Left ventricle myocardium inferior (tissue), 1 donor: ENCODE measurements at places on chromosomes 2 and 18.

DNA sequence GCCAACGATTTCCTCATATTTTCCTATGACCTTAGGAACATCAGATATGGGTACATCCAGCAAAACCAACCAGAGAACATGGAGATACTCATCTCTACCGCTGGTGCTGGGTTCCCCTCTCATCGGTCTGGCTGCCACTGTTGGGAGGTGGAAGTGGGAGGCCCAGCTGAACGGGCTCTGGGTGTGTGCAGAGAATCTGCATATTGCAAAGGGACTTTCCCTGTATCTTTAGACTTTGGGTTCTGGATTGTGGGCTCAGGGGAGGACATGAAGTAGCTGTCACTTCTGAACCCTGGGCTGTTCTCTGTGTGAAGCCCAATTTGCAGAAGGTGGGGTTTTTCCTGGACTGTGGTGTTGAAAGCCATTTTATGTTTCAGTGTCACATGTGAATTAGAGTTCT lies 30.0 kb downstream of the RAPGEF4 start:
- no peak for DNase-seq
- no peaks in the 10 kb centered on the region for H3K27me3 ChIP-seq
- no peak overlapping the region for H3K27ac ChIP-seq
- no peaks in the 10 kb centered on the region for H3K36me3 ChIP-seq
- no peaks in the 10 kb centered on the region for H3K4me1 ChIP-seq

DNA sequence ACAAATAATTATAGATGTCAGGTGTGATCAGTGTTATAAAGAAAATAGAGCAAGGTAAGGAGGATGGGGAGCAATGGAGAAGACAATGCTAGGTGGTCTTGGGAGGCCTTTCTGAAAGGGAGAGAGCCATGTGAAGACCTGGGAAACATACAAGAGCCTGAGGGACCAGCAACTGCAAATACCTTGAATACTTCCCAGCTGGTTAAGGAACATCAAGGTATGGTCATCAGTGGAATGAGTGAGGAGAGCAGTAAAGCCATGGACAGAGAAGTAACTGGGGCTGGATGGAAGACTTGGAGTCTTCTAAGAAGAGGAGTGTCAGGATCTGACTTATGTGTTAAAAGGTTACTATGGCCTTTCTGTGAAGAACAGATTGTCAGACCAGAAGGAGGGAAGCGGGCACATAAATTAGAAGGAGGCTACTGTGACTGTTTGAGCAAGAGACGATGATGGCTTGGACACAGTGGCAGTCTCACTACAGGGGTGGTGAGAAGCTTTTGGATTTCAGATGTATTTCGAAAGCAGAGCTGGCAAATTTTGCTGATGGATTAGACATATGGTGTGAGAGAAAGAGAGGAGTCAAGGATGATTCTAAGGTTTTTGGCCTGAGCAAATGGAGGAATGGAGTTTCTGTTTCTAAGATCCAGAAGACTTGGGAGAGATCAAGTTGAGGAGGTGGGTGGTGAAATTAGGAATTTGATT lies 22.8 kb upstream of the EXOC6B start:
- H3K27me3 ChIP-seq = peaks cover 21% of the 10 kb centered on the region
- no peak overlapping the region for H3K27ac ChIP-seq
- H3K4me1 ChIP-seq = no peaks in the 10 kb centered on the region
- no peak overlapping the region for H3K4me3 ChIP-seq
- no peak for DNase-seq

GRCh38 chr18:50284255-50284885 lies 3.0 kb upstream of the MBD1 start:
- H3K27me3 ChIP-seq = no peaks in the 10 kb centered on the region
- H3K4me3 ChIP-seq = no peak overlapping the region
- peaks cover 42% of the 10 kb centered on the region for H3K36me3 ChIP-seq
- no peak overlapping the region for H3K27ac ChIP-seq
- no peak for DNase-seq

GRCh38 chr18:63107171-63107845 lies 212.3 kb downstream of the BCL2 start:
- no peak overlapping the region for H3K4me3 ChIP-seq
- no peaks in the 10 kb centered on the region for H3K36me3 ChIP-seq

DNA sequence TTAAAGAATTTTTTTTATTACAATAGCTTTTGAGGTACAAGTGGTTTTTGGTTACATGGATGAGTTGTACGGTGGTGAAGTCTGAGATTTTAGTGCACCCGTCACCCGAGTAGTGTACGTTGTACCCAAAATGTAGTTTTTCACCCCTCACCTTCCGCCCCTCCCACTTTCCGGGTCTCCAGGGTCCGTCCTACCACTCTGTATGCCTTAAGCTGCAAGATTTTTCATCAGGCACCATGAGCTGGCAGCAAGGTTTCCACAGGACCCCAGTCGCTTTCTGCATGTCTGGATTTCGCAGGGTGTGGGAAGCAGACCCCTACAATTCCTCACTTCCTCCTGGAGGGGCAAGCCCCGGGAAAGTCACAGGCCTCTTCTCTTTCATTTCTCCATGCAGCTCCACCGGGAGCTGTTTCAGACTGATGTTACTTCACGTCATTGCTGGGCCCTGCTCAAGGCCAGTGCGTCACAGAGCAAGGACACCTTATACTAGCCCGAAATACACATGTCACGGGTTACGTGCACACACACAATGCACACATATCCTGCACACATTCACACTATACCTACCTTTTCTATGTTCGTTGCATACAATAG lies 179.1 kb downstream of the ZFP36L2 start:
- H3K4me3 ChIP-seq = no peak overlapping the region

DNA sequence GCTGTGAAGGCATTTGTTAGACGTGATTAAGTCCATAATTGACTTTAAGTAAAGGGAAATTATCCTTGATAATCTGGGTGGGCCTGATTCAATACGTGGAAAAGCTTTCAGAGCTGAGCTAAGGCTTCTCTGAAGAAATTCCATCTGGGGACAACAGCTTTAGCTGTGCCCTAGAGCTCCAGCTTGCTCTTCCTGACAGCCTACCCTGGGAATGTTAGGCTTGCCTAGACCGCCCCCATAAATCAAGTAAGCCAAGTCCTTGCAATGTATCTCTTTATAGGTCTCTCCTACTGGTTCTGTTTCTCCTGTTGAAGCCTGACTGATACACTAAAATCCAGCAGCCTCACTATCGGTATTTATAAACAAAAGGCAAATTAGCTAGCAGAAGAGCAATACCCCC lies 160.0 kb downstream of the STK39 start:
- no peak overlapping the region for H3K4me3 ChIP-seq
- DNase-seq = no peak
- no peaks in the 10 kb centered on the region for H3K36me3 ChIP-seq

DNA sequence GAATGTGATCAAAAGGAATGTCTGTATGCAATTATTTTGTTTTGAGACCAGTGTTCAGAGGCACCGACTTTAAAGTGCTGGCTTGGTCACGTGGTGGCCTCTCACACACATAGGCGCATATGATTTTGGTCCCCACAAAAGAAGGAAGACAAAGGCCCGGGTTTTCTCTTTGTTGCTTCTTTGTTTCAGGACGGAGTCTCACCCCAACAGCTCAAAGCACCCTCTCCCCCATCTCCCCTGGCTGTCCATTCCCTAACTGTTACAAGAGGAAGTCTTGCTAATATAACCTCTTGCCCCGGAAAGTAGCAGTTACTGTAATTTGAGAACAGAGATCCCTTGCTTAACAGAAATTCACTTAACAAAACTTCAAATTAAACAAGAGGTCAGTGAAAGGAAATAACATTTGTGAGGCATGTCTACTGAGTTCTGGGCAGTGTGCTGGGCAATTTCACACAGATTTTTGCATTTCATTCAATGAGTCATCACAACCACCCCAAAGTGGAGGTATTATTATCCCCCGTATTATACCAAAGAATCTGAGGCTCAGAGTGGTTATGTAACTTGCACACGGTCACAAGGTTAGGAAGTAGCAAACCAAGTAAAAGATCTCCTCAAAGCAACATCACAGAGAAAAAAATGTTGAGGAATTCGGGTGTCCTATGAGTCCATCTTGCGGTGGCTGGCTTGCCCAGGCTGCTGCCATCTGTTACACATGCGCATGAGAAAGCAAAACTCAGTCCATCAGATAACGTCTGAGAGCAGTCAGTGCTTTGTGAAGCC lies 75.8 kb downstream of the SDC1 start:
- peaks cover 20% of the 10 kb centered on the region for H3K27me3 ChIP-seq
- no peaks in the 10 kb centered on the region for H3K4me1 ChIP-seq
- no peak for DNase-seq
- H3K27ac ChIP-seq = no peak overlapping the region
- H3K4me3 ChIP-seq = no peak overlapping the region

GRCh38 chr18:23793985-23794867 lies 105.0 kb downstream of the LAMA3 start:
- H3K4me1 ChIP-seq = no peaks in the 10 kb centered on the region
- H3K4me3 ChIP-seq = no peak overlapping the region

DNA sequence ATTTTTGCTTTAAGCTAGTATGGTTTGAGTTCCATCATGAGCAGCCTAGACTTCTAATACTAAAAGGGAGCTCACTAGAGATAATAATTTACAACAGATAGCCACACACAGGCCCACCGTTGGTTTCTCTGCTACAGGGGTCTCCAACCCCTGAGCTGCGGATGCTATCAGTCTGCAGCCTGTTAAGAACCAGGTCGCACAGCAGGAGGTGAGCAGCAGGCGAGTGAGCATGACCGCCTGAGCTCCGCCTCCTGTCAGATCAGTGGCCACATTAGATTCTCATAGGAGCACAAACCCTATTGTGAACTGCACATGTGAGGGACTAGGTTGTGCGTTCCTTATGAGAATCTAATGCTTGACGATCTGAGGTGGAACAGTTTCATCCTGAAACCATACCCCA lies 150.6 kb downstream of the HRH4 start:
- DNase-seq = no peak
- no peaks in the 10 kb centered on the region for H3K4me1 ChIP-seq
- no peaks in the 10 kb centered on the region for H3K36me3 ChIP-seq
- H3K4me3 ChIP-seq = no peak overlapping the region

DNA sequence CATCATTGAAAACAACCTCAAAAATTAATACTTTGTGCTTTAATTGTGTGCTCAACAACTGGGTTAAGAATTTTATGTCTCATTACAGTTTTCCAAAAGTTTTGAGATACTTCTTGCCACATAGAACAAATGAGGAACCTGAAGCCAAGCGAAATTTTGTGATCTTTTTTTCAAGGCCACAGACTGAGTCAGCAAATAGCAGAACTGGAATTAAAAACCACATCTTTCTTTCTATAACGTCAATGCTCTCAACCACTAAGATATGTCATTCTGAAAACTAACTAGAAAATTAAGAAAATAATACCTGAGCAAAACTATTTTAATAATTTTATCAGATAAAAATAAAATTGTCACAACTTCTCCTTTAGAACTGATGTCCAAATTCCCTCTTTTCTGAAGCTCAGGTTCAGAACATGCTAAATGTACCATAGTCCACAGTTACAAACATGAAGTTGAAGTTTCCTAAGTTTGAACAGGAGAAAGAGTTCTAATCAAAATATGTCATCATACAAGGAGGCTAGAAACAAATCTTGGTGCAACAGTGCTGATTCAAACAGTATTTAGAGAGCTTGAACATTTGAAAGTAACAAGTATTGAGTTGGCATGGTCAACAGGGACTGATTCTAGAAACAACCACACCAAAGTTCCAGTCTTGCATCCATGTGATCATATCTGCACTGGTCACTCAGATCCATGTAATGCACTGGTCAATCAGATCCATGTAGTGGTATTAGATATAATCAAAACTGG lies 27.6 kb upstream of the CALCRL start:
- no peaks in the 10 kb centered on the region for H3K27me3 ChIP-seq
- H3K4me1 ChIP-seq = peaks cover 11% of the 10 kb centered on the region
- no peaks in the 10 kb centered on the region for H3K36me3 ChIP-seq
- DNase-seq = no peak

DNA sequence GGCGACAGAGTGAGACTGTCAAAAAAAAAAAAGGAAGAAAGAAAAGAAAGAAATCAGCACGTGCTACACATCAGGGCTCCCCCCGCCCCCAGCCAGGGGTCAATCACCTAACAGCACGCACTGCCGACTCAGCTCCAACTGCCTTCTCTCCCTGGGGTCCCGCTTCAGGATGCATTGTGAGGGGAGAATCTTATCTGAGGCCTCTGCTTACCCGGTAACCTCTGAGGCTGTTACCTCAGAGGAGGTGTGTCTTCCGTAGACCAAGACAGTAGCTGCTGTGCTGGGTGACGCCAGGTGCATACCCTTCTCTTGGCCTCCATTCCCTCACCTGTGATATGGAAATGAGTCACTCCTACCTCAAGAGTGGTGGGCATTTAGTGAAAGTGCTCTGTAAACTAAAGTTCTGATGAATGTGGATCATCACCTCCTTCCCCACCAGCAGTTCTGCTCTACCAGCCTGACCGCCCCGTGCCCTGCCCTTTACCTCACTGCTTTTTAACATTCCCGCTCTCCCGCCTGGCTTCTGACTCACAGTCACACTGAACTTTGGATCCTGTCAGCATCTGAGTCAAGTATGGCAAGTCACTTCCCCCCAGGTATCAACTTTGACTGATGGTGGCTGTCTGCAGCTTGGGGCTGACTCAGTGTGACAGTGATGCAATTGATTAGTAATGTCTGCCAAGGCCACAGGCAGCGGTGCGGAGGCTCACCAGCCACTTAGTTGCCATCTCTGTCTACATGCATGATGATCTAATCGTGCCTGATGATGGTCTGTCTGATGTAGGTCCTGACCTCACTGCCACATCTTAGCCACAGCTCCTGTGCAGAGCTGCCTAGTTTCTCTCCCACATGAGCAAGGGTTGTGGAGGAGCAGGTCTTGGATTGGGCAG lies 20.1 kb downstream of the ARID5A start:
- DNase-seq = no peak
- H3K27ac ChIP-seq = no peak overlapping the region
- H3K4me3 ChIP-seq = no peak overlapping the region
- no peaks in the 10 kb centered on the region for H3K27me3 ChIP-seq
- H3K4me1 ChIP-seq = peaks cover 9% of the 10 kb centered on the region

GRCh38 chr2:88871336-88871735 lies 179.9 kb downstream of the RPIA start:
- H3K36me3 ChIP-seq = no peaks in the 10 kb centered on the region
- H3K27me3 ChIP-seq = peaks cover 58% of the 10 kb centered on the region
- no peak overlapping the region for H3K27ac ChIP-seq
- DNase-seq = no peak

DNA sequence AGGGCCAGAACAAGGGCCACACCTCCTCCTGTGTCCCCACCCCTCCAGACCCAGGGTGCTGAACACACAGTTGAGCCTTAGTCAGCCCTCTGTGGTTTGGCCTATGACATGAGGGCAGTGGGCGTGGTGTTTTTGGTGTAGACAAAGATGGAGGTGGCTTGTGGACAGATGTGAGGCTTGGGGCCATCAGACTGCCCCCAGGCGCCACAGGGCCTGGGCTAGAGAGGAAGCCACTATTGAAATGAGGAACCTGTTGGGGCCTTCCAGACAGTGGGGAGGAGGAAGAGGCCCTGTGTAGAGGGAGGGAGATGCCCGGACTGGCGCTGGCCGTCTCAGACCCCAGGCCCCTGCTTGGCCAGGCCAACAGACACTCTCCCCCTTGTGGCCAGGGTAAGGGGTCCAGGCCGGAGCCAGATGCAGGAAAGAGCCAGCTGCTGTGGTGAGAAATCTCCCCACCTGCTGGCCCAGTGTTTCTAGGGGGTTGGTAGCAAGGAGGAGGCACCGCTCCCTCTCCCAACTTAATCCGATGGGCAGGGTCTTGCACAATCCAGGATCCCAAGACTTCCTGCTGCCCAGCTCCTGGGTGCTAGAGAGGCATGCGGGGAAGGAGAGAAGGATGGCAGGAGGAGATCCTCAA lies 53.8 kb downstream of the SMAD7 start:
- H3K4me1 ChIP-seq = peaks cover 7% of the 10 kb centered on the region
- no peaks in the 10 kb centered on the region for H3K36me3 ChIP-seq
- H3K4me3 ChIP-seq = no peak overlapping the region
- no peaks in the 10 kb centered on the region for H3K27me3 ChIP-seq

- no peaks in the 10 kb centered on the region for H3K36me3 ChIP-seq
- no peaks in the 10 kb centered on the region for H3K27me3 ChIP-seq
- peaks cover 8% of the 10 kb centered on the region for H3K4me1 ChIP-seq
- no peak for DNase-seq
Measured at GRCh38 chr2:187171318-187171717, 276.7 kb downstream of the CALCRL start.
